ENCODE measurements at places on chromosomes 2 and 18. TPM values are rescaled to one million over a fixed set of nuclear protein-coding genes. Genes with fewer than 3 reads are reported as not detected.

Gene TLX2
- total RNA-seq, result 0.18 TPM

Gene CFAP53
- total RNA-seq, result 0.44 TPM

Gene HNMT
- not detected for total RNA-seq

Gene AMER3
- not detected for total RNA-seq

Gene ATOH8
- total RNA-seq, result not detected

Gene ALPG
- total RNA-seq, result not detected

Gene LGALSL
- 2.2 TPM for total RNA-seq

DNA sequence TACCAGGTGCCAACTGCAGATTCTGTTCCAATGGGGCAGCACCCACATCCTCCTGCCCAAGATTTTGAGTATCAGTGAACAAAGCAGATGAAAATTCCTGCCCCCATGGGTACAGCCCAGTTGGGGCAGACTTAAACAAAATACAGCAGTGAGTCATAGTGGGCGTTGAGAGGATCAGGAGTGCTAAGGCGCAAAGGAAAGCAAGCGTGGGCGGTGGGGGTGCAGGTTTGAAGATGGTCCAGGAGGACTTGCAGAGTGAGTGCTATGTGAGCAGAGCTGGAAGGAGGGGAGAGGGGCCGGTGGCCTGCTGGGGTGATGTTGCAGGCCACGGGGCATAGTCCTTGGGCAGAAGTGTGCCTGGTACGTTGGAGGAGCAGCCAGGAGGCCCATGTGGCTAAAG lies 24.7 kb downstream of the STEAP3 start:
- peak; percentile 33 for DNase-seq

DNA sequence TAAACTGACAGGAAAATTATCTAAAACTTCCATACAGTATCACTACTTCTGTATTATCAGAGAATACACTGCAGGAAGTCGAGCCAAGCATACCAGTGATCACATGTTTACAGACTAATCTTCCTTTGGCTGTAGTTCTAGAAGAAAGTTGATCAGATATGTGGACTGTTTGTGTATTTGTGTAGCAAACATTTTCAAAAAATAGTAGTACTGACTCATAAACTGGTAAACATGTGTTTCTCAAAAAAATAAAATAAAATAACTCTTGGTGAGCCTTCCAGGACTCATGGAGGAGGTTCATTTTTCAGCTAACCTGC lies 148.9 kb upstream of the SLC39A10 start:
- DNase-seq, result no peak

- DNase-seq, result no peak
These were observed 67.8 kb downstream of the NXPH2 start for GRCh38 chr2:138712212-138712979.

DNA sequence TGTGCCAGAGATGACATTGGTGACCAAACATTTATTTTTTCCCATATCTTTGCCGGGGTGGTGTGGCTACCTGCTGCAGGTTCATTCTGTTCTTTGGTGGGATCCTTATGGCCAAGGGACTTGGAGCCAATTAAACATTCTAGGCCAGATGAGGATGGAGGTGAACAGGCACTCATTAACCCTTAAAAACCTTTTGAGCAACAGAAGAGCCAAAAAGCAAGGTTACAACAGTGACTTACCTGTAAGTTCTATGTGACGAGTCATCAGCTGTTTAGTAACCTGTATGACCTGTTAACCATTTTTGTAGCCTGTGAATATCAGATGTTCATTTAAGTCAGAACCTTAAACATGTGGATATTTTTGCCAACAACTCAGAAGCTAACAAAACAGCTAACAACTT lies 105.6 kb downstream of the XRCC5 start:
- no peak for DNase-seq

DNA sequence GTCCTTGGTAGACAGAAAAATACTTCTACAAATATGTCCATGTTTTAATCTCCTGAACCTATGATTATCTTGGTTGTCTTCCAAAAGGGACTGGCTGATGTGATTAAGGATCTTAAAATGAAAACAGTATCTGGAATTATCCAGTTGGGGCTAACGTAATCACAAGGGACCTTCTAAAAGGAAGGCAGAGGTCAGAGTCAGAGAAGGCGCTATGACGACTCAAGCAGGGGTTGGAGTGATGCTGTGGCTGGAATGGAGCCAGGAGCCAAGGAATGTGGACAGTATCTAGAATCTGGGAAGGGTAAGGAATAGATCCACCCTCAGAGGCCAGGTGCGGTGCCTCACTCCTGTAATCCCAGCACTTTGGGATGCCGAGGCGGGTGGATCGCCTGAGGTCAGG lies 4.2 kb upstream of the USP14 start:
- DNase-seq, result no peak

GRCh38 chr18:421247-422155 lies 79.0 kb downstream of the COLEC12 start:
- no peak for DNase-seq

GRCh38 chr2:174397773-174398172 lies 2.2 kb downstream of the SCRN3 start:
- no peak for DNase-seq

DNA sequence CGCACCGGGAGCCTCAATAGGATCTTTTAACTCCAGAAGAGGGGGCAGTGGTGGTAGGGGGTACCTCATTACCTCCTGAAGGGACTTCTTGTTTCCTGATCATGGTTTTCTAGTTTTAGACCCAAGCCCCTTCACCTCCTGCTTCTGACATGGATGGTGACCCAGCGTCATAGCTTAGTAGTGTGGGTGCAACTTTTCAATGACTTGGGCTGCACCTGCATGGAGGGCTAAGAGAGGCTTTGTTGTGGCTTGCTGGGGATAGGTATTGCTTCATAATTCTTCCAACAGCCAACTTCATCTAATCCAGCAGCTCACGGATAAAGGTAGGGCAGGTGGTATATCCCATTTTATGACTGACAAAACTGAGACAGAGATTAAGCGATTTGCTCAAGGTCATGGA lies 3.0 kb downstream of the SLC1A4 start:
- DNase-seq, result no peak

GRCh38 chr2:43344868-43345373 lies 118.5 kb upstream of the ZFP36L2 start:
- DNase-seq, result no peak

- DNase-seq, result no peak
These were observed 2.6 kb downstream of the GTF3C2 start for GRCh38 chr2:27353762-27354596.

DNA sequence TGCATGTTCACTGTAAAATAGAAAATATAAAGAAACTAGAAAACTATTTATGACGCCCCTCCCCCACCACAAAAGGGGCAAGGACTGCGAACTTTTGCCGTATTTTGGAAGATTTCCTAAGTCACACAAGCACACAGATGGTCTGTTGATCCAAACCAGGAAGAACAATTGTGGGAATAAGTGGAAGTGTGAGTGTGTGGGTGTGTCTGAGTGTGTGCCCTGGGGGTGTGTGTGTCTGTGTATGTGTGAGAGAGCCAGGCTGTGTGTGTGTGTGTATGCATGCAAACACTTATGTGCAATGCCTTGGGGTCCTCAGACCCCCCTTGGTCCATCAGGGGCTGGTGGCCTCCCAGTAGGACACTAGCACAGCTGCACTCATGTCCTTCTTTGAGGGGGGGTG lies 43.1 kb downstream of the HPCAL1 start:
- no peak for DNase-seq

DNA sequence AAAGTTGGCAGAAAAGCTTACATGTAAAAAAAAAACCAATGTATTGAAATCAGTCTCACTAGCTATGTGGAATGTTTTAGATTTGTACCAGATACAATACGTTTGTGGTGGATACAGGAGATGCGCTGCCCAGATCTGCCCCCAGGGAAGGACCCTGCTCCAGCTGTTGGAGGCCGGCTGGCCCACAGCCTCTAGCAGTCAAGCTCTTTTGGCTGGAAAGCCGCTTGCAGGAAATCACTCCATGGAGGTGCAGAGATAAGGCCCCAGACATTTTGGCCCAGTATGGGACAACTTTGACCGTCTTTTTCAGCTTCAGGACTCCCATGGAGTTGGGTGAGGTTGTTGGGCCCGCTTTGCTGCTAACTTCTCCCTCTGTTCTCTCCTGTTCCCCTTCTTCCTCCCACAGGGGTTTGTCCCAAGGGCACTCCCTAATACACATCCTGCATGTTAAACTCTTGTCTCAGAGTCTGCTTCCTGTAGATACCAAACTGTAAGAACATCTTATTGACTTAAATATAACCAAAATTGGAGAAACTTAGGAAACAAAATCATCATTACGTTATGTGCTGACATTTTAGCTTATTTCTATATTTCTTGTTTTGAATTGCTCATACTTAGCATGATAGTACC lies 1.7 kb upstream of the QPCT start:
- DNase-seq, result no peak

GRCh38 chr18:78319264-78319663 lies 660.4 kb upstream of the SALL3 start:
- DNase-seq, result no peak

DNA sequence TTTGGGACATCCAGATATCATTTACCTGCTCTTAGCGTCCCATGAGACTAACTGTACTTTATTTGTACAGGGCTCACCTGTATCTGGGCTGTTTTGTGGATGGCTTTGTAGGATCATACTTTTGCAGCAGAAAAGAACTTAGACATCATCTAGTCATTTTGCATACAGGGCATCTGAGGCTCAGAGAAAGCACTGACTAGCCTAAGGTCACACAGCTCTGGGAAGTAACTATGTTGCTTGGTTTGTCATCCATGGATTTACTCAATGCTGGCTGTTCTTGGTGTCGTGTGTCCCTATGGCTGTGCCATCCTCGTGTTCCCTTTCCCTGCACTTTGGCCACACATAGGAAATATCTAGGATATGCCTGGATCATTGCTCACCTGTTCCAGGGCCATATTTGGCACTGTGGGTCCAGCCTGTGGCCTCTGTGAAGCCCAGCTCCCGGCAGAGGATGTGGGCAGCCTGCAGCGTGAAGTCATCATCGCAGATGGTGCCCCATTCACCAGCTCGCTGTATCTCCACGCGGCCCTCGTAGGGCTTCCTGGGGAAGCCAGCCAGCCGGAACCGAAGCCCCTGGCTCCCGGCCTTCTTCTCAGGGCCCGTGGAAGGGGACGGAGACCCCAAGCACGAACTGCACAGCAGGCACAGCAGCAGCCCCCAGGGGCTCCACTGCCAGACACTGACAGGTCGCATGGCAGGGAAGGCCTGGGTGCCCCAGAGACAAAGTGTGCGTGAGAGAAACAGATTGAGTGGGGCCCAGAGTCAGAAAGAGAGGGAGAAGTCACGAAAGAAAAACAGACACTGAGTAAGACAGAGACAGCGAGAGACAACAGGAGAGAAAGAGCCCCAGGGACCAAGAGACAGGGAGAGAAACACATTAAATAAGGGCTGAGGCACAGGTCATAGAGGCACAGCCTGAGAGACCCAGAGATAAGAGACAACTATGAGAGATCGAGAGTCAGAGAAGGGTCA lies 1.5 kb downstream of the LOXL3 start:
- DNase-seq, result no peak

DNA sequence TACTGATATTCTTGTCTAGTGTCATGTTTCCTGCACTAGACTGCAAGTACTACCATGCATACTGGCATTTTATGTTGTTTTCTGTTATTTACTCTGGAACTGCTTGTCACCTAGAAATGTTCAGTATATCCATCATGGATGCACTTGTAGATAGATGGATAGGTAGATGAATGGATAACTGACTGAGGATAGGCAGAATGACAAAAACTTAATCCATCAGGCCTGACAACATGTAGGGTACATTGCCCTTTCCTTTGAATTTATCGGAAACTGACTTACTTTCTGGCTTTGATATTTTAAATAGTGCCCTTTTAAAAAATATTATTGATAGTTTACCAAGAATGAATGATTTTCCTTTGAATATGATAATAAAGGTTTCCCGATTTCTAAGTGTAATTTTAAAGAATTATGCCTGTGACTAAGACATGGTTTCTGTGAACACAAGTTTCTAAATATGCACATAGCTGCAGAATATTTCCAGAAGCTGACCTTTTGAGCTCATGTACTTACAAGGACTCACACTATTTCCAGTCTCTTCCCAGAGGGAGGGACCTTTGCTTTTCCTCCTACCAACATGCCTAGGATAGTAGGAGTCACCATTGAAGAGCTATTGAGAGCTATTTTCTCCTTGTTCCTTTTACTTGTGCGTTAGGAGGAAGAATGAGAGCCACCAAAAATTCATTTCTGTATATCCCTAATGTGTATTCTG lies 81.3 kb downstream of the ANKRD12 start:
- DNase-seq, result no peak

GRCh38 chr2:220081171-220081570 lies 453.7 kb downstream of the SLC4A3 start:
- DNase-seq, result no peak

- no peak for DNase-seq
These were observed 31.3 kb downstream of the NIFK start for GRCh38 chr2:121705390-121705789.

GRCh38 chr2:37553411-37554154 lies 117.9 kb downstream of the CDC42EP3 start:
- no peak for DNase-seq

- DNase-seq, result no peak
These were observed 397.7 kb downstream of the TRIB2 start for GRCh38 chr2:13114391-13114790.

DNA sequence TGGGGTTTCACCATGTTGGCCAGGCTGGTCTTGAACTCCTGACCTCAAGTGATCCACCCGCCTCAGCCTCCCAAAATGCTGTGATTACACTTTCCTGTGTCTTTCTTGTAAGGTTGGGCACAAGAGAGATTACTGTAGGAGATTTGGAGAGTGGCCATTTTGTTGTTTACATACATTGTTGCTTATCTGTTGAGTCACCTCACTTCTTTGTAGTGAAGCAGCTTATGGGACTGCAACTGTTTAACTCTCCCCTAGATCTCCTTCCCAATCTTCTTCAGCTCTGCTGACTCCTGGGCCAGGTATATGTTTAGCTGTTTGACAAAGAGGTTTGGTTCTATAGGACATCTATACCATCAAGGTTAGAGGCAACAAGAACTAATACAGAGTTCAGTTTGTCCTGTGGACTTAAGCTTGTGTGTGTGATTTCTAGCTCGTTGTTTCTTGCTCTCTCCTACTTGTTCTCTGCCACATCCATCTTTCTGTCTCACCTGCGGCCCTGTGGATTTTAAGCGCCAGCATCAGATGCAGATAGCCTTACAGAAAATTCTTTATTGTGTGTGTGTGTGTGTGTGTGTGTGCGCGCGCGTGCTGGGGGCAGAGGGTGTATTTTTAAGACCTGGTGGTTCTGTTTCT lies 95.4 kb downstream of the HAUS1 start:
- no peak for DNase-seq

- DNase-seq, result peak; percentile 80
These were observed 12.1 kb upstream of the ARHGEF4 start for GRCh38 chr2:130824492-130825061.

DNA sequence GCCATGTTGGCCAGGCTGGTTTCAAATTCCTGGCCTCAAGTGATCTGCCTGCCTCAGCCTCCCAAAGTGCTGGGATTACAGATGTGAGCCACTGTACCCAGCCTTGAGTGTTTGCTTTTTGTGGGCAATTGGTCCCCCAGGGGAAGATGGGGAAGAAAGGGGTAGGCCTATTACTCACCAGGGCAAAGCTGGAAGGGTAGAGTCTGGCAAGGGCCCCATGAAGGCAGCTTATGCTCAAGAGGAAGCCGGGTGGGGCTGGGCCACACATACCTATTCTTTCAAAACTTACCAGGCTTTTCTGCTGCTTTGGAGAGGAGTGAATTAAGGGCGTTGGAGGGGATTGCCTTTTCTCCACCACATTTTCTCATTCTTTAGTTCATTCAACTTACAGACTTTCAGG lies 24.5 kb upstream of the CD28 start:
- DNase-seq, result peak; percentile 32

Data from activated CD4-positive, alpha-beta T cell treated with anti-CD3 and anti-CD28 coated beads for 36 hours (primary cell).